ENCODE measurements at places on chromosomes 3 and 15. TPM values are rescaled to one million over a fixed set of nuclear protein-coding genes. Genes with fewer than 3 reads are reported as not detected.

- DNase-seq, result no peak
These were observed 52.0 kb downstream of the DZIP1L start for GRCh38 chr3:138063416-138063815.

ESYT3 gene
- total RNA-seq, result 0.06 TPM

ALDH1A3 gene
- 1.9 TPM for total RNA-seq

SCN11A gene
- not detected for total RNA-seq

SIAH2 gene
- total RNA-seq, result 24.6 TPM

GRCh38 chr3:34668915-34669314, 870.5 kb downstream of the PDCD6IP start:
- no peak for DNase-seq

DNA sequence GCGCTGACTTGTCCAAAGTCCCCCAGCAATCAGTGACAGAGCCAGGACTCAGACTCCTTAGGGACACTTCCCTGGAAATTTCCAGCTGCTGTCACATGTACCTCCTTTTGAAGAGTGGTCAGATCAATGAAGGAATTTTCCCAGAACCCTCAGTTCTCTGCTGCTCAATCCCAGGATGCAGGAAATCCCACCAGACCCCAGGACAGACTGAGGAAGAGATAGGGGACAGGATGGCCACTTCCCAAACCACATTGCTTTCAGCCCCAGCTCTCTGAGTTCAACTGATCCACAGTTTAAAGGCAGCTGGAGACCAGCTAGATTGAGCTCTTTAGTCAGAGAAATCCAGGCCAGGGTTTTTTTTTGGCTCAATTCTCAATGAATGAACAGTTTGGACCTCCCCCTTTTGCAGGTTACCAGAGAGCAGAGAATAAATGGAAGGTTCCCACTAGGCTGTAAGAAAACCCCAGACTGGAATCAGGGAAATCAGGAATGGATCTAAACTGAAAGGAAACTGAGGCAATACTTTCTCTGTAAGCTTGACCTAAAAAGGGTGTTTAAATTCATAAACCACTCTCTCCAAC, 1.5 kb downstream of the CYP1A1 start:
- DNase-seq, result peak; percentile 36

DNA sequence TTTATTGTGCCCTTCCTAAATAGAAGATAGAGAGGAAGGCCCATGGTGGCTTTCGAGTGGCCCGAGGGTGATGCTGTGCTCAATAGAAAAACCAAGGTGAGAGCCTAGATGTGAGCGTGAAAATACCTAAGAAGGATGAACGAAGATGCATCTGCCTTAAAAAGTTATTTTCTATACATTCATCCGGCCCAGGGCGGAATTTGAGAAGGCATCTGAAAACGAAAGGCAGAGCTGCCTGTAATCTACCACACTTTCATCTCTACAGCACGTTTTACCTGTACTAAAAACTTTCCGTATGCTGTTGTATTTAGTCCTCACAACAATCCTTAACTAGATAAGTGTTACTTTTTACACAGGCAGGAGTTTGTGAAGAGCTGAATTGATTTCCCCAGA, 1.4 kb downstream of the DUT start:
- no peak for DNase-seq

- no peak for DNase-seq
These were observed 8.6 kb upstream of the ZNF148 start for GRCh38 chr3:125383744-125384143.

DNA sequence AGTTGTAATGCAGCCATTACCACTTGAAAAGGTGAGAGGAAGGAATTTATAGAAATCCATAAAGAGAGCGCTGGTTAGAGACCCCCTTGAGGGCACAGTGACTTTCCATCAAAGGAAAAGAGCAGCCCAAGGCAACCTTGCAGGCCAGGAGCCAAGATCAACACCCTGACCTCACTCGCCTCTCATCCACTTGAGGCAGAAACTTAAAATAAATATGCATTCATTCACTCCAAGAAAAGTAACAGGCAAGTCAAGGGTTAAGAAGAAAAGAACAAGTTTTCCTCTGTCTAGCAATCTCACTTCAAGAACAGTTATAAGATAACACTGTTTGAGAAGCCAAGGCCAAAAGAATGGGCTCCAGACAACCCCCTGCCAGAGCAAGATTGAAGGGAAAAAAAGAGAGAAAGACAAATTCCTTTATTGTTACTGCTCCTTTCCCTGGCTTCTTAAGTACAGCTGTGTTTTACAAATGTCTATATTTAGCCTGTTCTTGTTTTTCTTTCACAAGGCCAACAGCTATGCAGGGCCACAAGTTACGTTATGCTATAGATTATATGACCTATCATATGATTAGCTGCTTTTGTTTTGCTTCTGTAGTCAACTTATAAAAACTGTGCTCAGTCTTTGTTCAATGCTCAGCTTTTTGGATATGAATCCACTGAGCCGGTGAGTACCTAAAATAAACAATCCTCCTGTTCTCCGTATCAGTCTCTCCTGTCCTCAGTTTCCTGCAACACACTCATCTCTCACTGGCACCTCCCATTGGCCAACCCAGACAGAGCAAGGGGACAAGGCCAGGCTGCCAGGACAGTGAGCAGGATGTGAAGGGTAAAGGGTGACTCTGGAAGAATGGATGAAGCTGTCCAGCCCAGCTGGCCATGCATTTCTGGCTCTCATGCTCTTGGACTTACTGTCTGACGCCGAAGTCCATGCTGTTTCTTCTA, 15.8 kb upstream of the SSUH2 start:
- no peak for DNase-seq

DNA sequence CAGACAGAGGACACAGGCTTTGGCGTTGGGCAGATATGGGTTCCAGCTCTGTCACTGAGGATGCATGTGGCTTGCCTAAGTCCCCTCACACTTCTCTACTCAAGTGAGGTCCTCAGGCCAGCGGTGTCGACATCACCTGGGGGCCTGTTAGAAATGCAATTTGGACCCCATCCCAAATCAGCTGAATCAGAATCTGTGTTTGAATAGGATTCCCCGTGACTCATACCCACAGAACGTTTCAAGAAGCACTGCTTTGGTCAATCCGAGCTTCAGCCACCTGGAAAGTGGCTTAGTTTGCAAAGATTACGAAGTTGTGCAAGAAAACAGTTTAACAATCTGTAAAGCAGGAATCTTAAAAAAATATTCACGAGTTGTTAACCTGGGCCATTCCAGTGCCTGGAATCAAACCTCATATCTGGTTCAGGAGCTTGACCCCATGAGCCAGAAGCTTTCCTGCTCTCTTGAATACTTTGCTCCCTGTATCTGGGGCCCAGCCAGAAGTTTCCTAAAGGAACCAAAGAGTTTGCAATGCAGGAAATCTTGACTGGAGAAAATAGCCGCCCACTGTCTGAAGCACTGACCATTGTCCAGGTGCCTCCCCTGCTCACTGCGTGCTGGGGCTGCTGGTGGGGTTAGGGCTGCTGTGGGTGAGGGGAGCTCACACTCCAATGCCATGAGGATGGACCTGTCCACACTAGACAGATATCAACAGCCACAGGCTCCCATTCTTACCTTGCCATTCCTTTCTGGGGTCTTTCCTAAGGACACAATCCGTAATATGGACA, 208.5 kb upstream of the LINGO1 start:
- no peak for DNase-seq

GRCh38 chr3:116443191-116443661, 2.1 kb downstream of the LSAMP start:
- DNase-seq, result no peak

GRCh38 chr3:9316881-9317361, 45.9 kb upstream of the THUMPD3 start:
- DNase-seq, result peak; percentile 61

GRCh38 chr15:82530606-82531379, 9.5 kb downstream of the RPS17 start:
- DNase-seq, result peak; percentile 76

DNA sequence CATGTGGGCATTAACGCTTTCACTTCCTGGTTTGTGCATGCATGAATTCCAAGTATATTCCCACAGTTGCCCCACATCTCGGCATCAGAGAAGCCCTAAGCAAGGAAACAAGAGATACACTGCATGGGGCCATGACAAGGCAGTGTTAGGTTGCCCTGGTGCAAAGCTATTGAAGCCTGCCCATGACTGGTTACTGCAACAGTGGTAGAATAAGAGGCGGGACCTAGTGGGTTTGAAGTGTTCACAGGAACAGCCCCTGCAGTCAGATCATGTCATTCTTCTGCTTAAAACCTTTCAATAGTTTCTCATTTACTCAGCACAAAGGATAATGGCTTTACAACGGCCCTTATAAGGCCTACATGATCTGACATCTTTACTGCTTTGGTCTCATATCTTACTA, 80.9 kb upstream of the TOPAZ1 start:
- no peak for DNase-seq
